Activated naive CD4-positive, alpha-beta T cell (primary cell): ENCODE measurements at places on chromosomes 6 and 20.

DNA sequence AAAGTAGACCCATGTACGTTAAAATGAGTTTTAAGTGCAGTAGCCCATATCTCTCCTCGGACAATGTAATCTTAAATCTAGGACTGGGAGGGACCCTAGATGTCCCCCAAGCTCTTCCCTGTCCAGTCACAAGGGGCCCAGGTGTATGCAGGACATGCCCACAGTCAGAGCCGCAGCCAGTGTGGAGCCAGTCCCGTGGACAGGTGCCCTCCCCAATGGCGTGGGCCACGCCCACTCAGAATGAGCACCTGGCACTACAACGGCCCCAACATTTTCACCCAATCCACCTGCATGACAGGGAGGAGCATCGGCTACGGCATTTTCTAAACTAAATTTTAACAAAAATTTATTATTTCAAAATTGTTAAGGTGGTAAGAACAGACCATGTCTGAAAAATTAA is 53.2 kb downstream of the WDR27 start:
- no peak for DNase-seq

- DNase-seq, result no peak
Observed at GRCh38 chr20:13436530-13436929, 202.2 kb downstream of the TASP1 start.

GRCh38 chr6:50120300-50120699 is 70.6 kb upstream of the DEFB112 start:
- no peak for DNase-seq

- no peak for DNase-seq
Observed at GRCh38 chr6:169858935-169859351, 107.5 kb downstream of the ERMARD start.

DNA sequence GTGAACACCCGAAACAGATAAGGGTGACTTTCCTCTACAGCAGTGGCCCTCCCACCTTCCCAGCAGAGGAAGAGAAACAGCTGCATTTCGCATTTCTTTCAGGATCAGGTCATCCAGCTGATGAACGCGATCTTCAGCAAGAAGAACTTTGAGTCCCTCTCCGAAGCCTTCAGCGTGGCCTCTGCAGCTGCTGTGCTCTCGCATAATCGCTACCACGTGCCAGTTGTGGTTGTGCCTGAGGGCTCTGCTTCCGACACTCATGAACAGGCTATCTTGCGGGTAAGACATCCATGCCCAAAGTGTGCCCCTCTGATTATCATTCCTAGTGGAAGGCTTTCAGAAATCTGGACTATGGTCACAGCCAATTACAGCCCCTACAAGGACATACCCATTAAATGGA is 27.8 kb upstream of the MROH8 start:
- DNase-seq, result no peak

DNA sequence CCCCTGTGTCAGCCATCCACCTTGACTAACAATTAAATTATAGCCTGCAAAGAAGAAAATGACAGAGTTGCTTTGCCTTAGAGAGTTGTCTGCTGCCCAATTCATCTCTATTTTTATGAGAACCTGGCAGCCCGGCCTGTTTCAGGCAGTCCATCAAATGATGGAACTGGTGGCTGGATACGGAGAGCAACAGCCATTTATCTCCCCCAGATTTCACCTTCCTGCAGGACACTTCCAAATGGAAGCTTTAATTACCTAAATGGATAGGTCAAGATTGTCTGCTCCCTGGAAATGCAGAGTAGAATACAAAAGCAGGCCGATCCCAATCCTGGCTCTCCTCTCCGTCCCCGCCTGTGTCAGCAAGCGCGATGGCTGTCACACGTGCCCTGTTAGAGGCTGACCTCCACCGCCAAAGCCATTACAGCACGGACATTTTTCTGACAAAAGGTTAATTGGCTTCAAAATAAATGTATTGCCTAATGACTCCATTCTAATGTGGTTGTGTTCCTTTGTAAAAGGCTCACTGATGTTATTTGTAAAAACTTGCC is 86.7 kb downstream of the PACRG start:
- DNase-seq, result no peak

GRCh38 chr6:24640166-24640565 is 5.8 kb downstream of the KIAA0319 start:
- no peak for DNase-seq

DNA sequence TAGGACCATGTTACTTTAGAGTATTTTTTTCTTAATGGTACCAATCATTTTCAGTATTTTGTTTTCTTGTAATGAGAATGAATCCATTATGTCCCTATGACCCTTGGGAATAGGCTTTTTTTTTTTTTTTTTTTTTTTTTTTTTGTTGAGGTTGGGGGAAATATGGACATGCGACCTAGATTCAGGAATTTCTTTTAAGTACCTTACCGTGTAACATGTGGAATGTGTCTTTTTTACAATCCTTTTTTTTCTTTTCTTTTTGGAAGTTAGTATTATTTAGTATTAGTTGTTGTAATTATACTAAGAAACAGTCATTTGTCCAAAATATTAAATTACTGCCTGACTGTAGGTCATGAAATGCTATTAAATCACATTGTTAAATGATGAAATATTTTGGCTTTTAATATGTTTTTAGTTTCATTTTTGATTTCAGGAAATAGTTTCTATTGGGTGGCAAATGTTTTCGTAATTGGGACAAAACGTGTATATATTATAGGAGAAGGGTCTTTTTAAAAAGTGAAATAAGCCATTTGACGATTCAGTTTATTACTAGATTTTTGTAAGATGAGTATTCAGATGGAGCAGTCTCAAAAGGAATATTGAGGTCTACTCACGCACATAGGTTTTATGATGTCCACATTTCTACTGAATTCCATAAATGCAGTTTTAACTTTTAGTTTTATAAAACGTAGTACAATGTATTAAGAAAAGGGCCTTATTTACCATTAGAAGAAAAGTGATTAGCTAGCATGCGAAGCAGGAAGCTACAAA is 4.9 kb downstream of the ARID1B start:
- no peak for DNase-seq

- DNase-seq, result no peak
Observed at GRCh38 chr6:46674410-46674809, 13.3 kb upstream of the TDRD6 start.

- DNase-seq, result no peak
Observed at GRCh38 chr6:110653381-110653780, 161.9 kb downstream of the CDK19 start.

GRCh38 chr20:17935186-17935585 is 33.4 kb downstream of the SNX5 start:
- no peak for DNase-seq

- no peak for DNase-seq
Observed at GRCh38 chr20:1272368-1273100, 6.4 kb downstream of the SNPH start.

GRCh38 chr6:55176958-55177357 is 2.6 kb downstream of the HCRTR2 start:
- DNase-seq, result no peak

DNA sequence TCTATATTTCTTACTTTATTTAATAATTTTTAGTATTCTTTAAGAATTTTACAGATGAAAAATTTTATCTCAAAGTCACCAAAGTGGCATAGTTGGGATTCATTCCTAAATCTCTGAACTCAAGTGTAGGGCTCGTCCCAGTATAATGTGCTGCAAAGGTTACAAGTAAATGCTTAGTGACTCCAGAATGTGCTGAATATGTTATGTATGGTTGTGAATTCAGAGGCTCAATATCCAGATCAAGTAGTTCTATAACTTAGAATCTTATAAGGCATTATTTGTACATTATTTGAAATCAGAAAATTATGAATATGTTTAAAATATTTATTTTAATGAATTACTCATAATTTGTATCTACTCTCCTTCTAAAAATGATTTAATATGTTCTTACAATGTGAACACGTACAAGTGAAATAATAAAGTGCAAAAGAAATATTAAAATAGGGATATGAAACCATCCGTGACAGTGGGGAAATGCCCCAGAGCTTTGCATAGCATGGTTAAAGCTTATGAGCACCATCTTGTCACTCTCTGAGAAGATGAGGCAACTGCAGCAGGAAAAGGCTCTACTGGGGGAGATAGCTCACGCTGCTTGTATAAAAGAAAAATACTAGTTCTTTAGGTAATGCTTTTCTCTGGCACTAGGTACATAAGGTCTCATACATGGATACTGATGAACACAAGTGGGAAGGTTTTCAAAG is 259.0 kb downstream of the FOXC1 start:
- no peak for DNase-seq

GRCh38 chr20:48722737-48723191 is 105.0 kb downstream of the PREX1 start:
- no peak for DNase-seq

GRCh38 chr6:166437661-166438060 is 54.9 kb upstream of the MPC1 start:
- DNase-seq, result no peak

DNA sequence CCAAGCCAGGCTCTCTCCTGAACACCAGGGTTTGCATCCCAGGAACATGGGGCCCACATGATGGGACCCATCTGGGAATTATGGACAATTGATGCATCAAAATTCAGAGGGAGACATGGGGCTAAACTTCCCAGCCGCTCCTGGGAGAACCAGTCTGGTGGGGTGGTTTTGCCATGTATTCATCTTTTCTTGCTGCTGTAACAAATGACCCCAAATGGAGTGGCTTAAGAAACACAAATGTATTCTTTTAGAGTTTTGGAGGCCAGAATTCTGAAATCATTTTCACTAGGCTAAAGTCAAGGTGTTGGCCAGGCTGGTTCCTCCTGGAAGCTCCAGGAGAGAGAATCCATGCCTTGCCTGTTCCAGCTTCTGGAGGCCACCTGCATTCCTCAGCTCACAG is 6.5 kb downstream of the SLC13A3 start:
- no peak for DNase-seq

DNA sequence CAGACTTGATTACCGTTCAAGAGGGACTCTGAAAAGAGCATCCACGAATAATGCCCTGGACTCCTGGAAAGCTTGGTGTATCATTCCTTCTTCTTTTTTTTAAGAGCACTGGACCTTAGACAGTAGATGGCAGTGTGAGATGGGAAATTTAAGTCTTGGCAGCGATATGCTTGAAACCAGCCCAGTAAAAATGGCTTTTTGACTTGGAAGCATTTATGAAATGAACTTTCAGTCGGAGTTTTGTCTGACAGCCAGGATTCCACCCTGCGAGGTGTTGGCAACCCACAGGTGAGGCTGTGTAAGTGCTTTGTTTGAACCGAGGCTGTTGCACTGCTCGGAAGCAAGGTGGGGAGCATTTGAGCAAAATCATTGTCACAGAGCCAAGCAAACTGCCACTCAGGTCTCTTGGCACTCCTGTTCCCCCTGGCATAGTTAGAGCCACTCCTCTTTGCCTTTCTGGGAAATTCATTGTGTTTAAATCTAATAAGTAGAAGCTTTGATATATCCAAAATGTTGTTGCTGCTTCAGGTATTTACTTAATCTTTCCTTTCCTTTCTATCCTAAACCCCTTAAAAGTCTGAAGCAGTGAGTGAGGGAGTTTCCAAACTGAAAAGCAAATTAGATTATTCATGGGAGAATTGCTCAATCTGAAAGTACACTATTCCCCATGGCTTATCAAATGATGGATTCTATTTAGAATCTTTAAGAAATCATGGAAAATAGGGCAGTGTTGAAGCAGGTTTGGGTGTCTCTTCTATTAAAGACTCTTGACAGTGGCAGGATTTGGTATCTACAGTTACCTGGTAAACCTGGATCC is 272.8 kb upstream of the SLC35B3 start:
- no peak for DNase-seq

GRCh38 chr20:51801823-51802123 is 548 bp downstream of the SALL4 start:
- no peak for DNase-seq

DNA sequence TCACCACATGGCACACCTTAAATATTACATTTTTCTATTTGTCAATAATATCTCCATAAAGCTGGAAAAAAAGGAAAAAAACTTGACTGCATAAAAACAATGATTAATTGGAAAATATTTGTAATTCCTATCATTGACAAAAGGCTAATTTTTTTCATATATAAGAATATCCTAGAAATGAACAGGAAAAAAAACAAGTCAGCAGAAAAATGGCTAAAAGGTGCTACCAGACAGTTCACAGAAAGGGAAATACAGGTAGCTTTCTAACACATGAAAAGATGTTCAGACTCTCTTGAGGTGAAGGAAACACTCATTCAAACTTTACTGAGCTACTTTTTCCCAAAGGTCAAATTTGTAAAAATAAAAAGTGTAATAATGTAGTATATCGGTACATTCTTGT is 104.1 kb upstream of the SCAF8 start:
- DNase-seq, result no peak

DNA sequence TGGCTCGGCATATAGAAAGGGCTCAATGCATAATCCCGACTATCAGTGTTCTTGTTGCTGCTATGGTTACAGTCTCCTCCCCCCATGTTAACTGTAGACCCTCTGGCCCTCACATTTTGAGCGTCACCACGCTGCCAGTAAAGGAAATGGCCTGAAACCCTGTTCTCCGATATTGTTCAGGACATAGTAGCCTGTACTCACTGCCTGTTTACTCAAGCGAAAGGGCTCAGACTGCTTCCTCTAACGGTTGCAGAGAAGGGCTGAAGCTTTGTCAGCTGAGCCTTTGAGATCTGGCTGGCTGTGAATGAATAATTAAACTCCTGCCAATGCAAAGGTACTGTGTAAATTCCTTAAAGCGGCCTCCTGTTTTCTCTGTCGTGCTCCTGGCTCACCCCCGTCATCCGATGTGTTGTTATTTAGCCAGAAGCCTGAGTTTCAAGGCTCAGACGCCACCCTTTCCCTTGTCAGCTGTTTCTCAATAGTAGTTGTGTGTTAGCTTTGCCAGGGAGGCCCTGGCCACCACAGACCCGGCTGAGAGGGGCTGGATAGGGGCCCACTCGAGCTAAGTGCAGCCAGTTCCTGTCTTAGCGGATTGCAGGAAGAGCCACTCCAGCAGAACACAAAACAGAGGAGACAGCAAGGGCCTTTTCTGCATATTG is 31.2 kb upstream of the RALGAPA2 start:
- DNase-seq, result no peak

GRCh38 chr6:75403563-75404080 is 90.0 kb downstream of the FILIP1 start:
- DNase-seq, result no peak

DNA sequence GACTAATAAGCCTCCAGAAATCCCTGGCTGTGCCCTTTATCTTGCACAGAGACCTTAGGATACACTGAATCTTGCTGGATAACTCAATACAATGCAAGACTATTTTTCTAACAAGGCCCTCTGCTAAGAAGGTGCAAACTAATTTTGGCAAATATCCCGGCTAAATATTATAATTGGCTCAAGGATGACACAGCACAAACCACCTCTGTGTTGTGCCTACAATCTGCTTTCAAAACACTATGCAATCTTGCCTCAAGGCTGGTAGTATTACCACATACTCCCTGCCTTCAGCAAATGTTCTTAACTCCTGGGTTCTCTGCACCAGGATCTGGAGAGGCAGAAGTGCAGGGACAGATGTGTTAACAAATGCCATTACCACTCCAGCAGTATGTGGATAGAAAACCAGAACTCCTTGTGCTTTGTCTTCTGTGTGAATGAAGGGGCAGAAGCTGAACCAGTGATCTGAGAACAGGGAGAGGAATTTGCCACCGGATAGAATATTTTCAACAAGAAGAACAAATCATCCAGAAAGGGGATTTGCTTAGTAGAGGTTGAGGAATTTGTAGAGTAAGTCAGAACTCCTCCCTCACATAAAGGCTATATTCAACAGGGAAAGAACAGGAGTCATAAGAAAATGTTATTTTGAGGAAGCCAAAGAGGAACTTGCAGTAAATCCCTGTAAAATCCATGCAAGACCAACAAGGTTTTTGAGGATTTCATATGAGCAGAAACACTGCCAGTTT is 74.1 kb upstream of the SLC4A11 start:
- DNase-seq, result no peak

GRCh38 chr6:16041327-16041726 is 87.6 kb upstream of the MYLIP start:
- no peak for DNase-seq
